ENCODE measurements at places on chromosomes 16 and 17.

DNA sequence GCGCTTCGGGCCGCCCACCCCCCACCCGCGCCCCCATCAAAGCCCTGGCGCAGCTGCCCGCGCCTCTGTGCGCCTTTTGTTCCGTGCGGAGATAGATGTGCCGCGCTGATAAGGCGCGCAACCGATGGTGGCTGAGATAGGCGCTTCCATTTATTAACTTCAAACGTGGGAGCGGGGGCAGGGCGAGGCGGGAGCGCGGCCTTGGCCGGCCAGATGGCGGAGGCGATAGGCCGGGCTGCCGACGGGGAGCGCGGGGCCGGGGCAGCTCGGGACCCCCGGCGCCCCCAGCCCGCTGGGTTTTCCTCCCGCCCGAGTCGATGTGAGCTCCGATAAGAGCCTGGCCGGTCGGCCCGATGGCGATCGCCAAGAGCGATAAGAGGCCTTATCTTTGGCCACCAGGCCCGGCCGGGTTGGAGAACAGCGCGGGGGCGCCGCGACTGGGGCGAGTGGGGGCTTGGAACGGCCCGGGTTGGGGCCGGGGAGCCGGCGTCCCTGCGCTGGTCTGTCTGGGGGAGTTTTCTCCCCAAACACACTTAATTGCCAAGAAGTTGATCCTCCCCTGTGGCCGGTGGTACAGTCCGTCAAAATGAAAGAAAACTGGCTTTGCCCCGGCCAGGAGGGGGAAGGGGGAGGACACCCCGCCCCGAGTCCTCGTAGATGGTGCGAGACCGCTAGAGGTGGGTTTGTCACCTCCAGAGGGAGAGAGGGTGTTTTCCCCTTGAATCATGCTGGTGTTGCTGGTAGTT, 2.7 kb downstream of the ZFPM1 start:
- DNase-seq: peak; percentile 84

- no peak for DNase-seq
Observed at GRCh38 chr17:67265436-67266019, 20.5 kb upstream of the HELZ start.

GRCh38 chr16:85220125-85220839, 108.0 kb upstream of the CIBAR2 start:
- DNase-seq: no peak

- no peak for DNase-seq
Observed at GRCh38 chr16:47920709-47921108, 235.1 kb downstream of the ABCC12 start.

- DNase-seq: no peak
Observed at GRCh38 chr16:78675951-78676792, 576.7 kb downstream of the WWOX start.

GRCh38 chr16:89256651-89257254, 39.2 kb downstream of the ZNF778 start:
- DNase-seq: peak; percentile 63
